Activated effector memory CD4-positive, alpha-beta T cell treated with anti-CD3 and anti-CD28 coated beads, Interleukin-2, amount 50 U/mL, for 16 hours (primary cell): ENCODE measurements at places on chromosomes 5 and 9.

DNA sequence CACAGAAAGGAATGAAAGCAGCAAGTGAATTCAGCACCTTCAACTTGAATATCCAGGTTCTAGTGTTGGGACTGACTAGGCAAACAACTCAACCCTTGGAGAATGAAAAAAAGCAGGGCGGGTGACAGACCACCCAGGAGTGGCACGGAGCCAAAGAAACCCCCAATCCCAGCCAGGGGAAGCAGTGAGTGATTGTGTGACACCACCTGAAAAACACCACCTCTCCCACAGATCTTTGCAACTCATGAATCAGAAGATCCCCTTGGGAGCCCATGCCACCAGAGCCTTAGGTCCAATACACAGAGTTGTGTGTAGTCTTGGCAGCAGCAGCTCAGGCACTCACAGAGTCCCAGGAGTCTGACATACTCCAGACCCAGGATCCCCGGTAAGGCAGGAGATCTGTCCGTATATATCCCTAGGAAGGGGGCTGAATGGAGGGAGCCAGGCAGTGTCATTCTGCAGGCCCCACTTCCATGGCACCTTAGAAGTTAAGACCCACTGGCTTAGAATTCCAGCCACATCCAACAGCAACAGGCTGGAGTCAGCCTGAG, 22.1 kb upstream of the ROR2 start:
- DNase-seq = no peak

DNA sequence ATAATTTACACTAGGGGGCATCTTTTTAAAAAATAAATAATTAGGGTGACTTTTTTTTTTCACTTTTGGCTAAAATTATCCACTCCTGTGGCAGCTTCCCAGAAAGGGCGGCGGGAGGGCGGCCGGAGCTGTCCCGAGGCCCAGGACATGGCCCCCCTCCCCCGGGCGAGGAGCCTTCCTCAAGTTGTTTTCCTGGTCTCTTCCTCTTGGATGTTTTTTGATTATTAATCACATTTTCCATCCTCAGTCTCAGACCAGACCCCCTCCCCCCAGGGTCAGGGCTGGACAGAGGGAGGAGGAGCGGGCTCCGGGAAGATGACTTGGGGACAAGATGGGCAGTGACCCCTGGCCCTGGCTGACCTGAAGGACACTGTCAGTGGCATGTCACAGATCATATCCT, 4.7 kb upstream of the CNTFR start:
- no peak for DNase-seq

DNA sequence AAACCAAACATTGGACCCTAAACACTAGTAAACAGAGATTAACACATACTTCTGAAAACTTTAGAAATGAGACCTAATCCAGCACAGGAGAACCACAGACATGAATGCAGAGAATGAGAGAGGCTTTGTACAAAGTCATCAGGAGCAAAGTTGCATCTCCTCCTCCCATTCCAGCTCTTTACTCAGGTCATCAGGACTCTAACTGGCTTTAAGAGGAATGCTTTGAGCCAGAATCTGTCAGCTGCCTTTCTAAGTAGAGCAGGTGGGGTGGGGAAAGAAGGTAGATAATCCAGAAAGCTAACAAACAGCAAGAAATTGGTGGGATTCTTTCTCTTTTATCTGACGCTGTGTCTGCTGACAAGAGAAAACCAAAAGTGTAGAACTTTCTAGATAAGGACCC, 582.7 kb upstream of the DMAC1 start:
- DNase-seq = no peak

- DNase-seq = no peak
These were observed 37.9 kb downstream of the LURAP1L start for GRCh38 chr9:12812710-12813109.

- no peak for DNase-seq
These were observed 98.6 kb downstream of the ICE1 start for GRCh38 chr5:5521029-5521428.

DNA sequence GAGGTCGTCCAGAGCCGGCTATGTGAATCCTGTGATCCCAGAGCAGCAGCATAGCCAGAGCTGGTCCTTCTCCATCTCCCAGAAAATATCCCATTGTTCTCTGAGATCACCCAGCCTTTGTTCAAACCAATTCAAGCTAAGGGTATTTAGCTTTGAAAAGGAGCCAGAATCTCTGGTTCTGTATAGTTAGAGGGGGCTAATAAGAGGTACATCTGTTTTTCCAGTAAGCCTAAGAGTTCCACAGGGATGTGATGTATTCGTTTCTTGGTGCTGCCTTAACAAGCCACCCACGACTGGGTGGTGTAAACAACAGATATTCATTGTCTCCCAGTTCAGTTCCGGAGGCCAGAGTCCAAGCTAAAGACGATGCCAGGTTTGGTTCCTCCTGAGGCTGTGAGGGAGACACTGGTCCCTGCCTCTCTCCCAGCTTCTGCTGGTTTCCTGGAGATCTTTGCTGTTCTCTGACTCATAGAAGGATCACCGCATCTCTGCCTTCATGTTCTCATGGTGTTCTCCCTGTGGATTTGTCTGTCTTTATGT, 344.8 kb downstream of the MTRR start:
- no peak for DNase-seq

DNA sequence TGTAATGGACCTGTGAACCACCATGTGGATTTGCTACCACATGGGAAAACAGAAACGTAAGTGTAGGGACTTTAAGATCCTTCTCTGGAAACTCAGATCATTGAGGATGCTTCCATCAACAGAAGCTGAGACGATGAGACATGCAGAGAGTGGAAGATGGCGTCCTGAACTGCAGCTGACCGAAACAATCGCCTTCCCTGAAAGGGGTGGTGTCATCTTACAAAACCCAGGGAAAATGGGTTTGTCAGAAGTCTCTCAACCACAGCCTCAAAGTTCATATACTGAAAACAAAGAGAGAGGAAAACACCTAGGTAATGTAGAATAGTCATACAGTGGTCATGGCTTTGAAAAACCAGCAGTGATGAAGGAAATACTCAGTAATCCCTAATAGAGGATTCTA, 6.6 kb upstream of the PTPN3 start:
- DNase-seq = no peak

- peak; percentile 81 for DNase-seq
These were observed 1.0 kb downstream of the AQP3 start for GRCh38 chr9:33446240-33446945.

- DNase-seq = no peak
These were observed 234.1 kb downstream of the ADGRV1 start for GRCh38 chr5:90792725-90793124.

DNA sequence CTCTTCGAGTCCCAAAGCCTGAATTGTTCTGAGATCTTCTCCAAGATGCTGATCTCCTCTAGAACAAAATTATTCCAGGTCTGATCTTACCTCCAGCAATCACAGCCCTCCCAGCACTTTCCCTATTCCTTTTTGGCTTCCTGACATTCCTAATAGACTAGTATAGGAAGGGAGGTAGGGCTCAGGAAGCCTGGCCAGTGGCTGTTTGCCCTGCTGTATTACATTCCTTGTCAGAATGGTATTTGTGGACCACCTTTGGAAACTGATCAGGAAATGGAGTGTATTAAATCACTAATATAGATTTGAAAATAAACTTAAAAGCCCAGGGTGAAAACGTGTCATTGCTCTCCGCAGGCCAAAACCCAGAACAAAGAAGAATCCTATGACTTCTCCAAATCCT, 74.3 kb upstream of the ENTREP1 start:
- DNase-seq = no peak

- DNase-seq = no peak
These were observed 53.7 kb downstream of the KDM4C start for GRCh38 chr9:6811436-6811835.

DNA sequence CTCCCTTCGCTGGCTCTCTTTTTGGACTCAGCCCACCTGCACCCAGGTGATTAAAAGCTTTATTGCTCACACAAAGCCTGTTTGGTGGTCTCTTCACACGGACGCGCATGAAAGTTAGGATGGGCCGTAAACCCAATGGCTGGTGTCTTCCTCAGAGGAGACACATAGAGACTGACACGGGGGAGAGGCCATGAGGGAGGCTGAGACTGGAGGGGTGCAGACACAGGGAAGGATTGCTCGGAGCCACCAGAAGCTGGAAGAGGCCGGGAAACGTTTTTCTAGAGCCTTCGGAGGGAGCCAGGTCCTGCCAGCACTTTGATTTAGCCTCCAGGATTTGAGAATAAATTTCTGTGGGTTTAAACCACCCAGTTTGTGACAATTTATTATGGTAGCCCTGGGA, 274.9 kb downstream of the AGTPBP1 start:
- no peak for DNase-seq

DNA sequence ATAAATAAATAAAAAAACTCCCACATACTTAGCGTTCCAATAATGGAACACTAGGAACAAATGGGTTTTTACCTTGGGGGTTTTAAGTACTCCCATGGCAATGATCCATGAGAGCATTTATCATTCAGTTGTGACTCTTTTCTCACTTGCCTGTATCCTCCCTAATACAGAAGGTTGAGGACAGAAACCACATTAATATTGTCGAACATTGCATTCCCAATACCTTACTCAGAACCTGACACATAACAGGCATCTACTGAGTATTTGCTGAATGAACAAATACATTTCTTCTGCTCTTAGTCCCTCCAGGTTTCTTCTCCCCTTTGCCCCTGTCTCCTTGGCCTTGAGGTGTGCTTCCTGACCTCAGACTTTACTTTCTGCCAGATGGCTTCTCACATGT, 175.9 kb downstream of the CEMIP2 start:
- no peak for DNase-seq

DNA sequence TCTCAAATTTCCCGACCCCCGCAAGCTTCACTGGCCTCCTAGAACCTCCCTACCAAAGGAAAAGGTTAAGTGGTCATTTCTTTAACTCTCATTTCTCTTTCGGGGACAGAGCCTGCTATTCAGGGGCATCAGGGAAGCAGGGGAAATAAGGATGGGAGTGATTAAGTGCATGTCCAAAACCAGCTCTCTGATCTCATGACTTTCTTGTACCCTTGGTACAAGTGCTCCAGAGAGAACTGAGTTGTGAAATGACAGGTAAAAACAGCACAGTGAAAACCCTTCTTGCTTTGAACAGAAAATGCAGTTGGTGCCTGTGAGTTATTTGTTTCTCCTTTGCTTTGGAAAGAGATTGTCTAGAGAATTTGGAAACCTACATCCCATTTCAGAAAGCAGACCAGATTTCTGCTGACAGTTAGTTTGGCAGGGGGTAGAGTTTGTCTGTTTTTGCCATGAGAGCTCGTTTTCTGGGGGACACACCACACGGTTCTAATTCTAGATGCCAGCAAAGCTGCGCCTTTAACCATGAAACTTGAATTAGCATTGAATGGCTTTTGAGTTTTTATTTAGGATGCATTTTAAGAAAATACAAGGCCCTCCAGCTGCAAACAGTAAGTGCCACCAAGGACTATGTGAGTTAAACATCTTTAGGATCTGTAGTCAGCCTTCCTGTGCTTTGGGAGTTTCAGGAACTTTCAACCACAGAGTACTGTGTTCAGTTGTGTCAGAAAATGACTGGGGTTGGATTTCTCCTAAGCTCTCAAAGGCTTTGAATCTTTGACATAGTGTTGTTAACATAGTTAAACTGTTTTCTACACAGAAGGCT, 161.7 kb upstream of the LHFPL2 start:
- no peak for DNase-seq

GRCh38 chr9:28792716-28793115, 1219.4 kb upstream of the C9orf72 start:
- no peak for DNase-seq

DNA sequence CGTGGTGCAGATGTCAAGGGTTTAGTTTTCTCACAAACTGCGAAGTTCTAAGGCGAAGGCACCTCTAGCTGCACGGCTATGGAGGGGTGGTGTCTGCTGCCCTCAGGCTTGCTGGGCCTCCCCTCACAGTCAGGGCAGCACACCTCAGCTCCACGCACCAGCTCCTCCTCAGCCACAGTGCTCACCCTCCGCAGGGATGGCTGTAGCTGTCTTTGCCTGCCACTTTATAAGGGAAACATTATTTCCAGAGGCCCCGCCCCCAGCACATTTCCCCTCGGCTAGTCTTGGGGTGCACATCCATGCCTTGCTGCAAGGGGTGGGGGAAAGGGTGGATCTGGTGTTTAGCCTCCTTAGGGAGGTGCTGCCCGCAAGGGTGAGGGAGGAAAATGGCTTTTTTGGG, 154.6 kb downstream of the TRIO start:
- no peak for DNase-seq

DNA sequence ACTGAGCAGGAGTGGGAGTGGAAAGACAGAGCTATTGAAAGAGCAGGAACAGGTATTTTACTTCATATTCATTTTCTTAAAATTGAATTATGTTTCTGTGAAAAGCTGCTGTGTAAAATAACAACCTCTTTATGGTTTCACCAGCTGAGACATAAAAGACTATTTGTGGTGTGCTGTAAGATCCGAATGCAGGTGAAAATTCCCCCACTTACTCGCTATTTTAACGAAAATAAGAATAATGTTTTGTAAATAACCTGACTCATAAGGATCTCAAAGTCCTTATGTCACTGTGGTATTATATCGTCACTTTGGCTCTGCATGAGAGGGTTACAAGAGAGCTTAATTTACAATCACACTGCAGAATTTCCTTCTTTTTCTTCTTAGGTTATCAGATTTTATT, 65.3 kb upstream of the NFIB start:
- DNase-seq = no peak

- no peak for DNase-seq
These were observed 154.1 kb downstream of the ARHGAP26 start for GRCh38 chr5:142924135-142924883.

- DNase-seq = no peak
These were observed 107.2 kb downstream of the XRCC4 start for GRCh38 chr5:83184534-83184933.

GRCh38 chr9:126371007-126371870, 44.6 kb downstream of the MVB12B start:
- DNase-seq = no peak

DNA sequence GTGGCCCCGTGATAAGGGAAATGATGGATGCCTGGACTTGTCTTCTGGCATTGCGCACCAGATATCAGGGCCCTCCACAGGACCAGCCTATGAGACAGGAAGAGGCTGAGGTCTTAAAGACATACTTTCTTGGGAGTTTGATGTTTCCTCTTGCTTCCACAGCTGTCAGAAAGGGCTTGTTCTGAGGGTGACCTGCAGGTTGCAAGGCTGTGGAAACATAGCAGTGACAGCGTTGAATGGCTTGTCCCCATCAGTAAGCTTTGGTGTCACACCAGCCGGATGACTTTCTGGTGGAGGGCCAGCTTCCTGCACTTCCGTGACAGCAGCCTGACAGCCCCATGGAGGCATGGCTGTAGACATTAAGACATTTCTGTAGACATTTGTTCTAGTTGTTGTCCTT, 143.2 kb downstream of the C9orf152 start:
- no peak for DNase-seq

GRCh38 chr5:15727375-15727774, 227.4 kb downstream of the FBXL7 start:
- DNase-seq = no peak

DNA sequence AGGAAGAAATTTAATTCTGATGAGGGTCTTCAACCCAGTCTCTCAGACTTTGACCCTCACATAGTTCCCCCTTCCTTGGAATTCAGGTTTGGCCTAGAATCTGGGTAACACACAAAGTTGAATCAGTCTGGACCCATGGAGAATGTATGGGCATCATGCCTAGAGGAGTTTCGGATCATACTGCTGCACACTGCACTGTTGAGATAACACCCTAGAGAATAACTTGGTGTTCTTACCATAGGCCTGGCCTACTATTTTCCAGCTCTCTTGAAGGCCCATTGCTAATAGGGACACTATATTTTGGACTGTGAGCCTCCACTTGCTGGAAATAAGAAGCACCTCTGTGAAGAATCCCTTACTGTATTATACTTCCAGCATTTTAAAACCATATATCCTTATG, 413.5 kb downstream of the PLK2 start:
- DNase-seq = no peak
